Progenitor cell of endocrine pancreas (in vitro differentiated cells): ENCODE measurements at places on chromosomes 4 and X.

DNA sequence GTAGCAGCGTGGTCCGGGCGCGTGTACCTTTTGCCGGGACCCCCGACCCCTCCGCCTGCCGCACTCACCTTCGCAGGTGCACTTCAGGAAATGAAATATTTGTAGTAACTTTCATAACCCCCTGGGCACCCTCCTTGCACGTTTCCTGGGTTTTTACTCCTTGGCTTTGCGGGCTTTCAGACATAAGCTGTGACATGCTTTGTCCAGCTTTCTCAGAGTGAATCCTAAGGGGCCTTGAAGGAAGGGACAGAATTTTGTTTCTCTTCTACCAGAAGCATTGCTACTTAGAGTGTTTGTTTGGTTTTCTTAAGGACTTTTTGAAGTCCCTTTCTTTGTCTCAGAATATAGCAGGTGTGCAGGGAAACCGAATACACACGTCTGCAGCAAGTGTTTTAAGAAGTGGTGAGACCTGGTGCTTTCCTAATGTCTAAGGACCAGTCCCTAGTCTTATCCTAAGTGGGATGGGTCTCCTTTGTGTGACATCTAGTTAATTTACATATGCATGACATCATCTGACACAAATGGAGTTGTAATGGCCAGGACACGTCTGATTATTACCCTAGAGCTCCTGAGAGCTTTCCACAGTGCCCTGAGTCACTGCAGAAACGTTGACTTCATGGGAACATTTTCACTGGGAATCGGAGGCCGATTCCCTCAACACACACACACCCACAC is 1.3 kb downstream of the FAM149A start:
- no peak for DNase-seq

DNA sequence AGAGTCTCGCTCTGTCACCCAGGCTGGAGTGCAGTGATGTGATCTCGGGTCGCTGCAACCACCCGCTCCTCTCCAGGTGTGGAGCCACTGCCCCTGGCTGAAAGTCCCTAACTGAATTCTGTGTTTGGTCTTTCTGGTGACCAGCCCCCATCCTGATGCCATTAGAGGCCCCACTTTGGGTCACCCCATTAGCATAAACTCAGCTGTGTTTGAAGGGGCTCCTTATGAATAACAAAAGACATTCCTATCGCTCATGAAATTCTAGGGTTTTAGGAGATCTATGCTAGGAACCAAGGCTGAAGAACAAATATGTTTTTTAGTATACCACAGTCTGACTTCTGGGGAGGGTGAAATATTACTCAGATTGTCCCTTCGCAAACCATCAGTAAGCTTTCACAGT is 652.9 kb downstream of the ADGRL3 start:
- no peak for DNase-seq

GRCh38 chr4:147975325-147975724 is 243.4 kb downstream of the ARHGAP10 start:
- DNase-seq, result no peak

GRCh38 chr4:102687982-102688433 is 72.8 kb downstream of the MANBA start:
- DNase-seq, result no peak

- no peak for DNase-seq
Observed at GRCh38 chr4:185464183-185464582, 7.3 kb downstream of the CCDC110 start.

DNA sequence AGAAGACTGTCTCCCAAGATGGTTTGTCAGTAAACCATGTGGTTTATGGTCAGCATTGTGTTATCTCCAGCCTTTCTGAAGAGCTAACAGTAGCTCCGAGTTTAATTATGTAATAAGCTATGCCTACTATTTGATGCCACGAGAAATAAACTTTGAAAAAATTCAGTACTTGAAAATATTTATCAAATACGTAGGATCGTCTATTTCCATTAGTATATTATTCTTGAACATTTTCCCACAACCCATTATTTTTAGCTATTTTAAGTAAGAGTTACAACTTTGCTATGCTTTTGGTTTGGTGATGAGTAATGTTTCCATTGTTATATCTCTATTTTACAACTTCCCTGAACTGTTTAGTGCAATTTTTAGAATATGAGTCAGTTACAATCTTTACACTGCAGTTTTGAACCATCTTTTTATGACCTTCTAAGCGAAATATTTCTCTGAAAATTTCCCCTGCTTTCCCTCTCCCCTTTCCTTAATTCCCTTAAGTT is 44.5 kb upstream of the TRIM2 start:
- DNase-seq, result no peak

- DNase-seq, result no peak
Observed at GRCh38 chrX:107752043-107752442, 23.5 kb downstream of the TSC22D3 start.

DNA sequence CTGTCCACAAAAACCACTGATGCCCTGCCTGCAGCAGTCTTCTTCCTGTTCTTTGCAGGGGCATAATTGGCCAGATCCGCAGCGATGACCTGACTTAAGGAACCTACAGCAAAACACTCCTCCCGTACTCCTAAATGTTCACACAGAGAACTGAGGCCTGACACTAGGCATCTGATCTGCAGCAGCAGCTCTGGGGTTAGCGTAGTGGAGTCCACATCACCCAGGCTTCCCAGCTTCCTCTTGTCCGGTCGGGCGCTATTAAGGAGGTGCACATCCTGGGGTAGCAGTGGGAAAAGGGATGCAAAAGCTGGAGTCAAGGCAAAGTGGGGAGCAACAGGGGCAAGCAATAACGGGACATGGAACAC is 758 bp downstream of the SCFD2 start:
- DNase-seq, result no peak

DNA sequence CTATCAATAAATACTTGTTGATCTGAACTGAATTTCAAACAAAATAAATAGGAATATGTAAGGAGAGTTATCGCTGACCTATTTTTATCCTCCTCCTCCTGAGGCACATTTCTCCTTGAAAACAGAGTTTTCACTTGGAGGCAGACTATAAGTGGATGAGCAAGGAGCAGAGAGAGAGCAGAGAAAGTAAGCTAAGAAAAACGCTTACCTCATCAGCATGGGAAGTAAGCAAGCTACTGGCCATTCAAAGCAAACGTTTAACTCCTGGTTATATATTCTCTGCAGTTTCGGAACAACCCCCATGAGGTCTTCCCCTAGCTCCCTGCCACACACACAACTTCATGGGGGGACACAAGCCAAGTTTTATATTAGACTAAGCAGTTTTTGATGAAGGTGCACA is 13.2 kb downstream of the ZDHHC9 start:
- DNase-seq, result no peak

- no peak for DNase-seq
Observed at GRCh38 chrX:48043056-48043455, 28.4 kb downstream of the ZNF630 start.

DNA sequence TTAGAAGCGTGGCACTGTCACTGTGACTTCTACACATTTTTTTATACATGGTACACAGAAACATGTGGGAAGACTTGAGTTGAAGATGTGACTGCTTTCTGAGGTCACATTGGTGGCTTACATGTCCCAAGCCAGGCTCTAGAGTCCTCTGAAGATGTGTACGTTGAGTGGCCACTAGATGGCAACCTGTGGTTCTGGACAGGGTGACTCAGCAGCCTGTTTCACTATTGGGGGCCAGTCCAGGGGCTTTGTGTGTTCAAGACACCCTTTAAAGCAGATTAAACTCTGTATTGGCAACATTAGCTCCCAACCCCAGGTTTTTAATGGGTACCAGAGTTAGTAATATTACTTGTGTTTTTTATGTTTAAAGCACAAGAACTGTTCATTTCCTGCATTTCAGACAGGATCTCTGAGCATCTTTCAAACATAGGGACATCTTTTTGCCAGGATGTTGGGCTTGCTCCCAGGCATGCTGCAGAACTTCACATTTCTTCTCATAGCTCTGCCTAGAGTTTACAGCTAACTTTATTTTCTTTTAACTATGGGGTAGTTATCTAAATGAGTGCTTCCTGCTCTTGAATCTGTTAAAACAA is 53.0 kb downstream of the DCUN1D4 start:
- DNase-seq, result peak; percentile 38

DNA sequence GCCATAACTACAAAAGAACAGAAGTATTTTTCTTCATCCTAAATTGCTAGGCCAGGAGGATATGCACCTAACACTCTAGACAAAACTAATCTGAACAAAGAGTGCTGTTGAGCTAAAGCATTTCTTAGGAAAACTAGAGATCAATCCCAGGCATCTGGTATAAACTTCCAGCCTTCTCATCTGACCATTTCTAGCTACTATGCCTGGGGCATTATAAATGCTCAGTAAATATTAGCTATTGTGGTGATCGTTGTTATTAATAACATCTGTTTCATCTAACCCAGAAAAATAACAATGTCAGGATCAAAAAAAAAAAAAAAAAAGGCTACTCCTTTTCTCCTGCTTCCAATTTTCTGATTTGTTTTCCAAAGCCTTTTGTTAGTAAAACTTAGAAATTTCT is 7.7 kb upstream of the SLC10A6 start:
- no peak for DNase-seq

DNA sequence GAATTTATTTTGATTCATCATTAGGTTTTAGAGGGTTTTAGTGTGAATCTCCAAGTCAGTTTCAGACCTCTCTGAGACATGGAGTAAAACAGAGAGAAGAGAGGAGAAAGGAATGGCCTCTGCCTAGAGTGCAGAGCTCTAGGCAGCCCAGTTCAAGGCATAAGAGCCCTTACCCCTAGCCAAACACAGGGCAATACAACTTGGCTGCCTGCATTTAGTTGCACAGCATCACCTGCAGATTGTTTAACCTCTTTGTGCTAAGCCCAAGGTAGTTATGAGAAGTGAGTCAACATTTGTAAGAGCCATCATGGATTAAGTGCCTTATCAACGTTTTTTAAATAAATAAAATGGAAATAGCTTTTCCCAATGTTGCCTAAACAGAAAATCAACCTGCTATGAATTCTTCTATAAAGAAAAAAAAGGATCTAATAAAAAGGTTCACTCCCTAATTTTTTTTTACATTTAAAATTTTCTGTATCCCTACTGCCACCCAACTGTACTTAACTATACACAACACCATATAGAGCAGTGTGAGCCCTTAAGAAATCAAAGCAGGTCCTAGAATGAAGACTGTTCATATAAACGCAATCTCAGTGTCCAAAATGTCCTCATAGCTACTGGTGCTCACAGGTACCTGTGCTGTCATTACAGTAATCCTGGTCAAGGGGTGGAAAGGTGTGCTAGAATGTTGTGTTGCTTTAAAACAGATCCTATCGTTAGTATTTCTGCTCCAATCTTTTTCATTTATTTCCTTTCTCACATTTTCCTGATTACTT is 36.0 kb downstream of the PF4 start:
- DNase-seq, result no peak

DNA sequence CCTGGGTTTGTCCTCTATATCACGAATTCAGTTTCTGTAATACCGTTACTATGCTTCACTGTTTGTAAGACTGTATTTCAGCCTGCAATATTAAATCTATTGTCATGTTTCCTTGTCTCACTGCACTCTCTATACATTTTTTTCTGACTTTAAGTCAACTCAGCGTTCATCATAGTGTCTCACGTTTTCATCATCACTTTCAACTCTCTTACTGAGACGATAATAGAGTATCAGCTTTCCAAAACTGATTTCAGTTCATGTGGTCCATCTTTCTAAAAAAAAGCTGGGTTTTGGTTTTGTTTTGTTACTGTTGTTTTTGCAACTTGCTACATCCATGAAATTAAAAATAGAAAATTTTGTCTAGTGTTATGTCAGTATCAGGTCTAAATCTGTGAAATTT is 147.7 kb downstream of the TMEM47 start:
- DNase-seq, result no peak

- no peak for DNase-seq
Observed at GRCh38 chrX:108696690-108697089, 39.7 kb downstream of the IRS4 start.

DNA sequence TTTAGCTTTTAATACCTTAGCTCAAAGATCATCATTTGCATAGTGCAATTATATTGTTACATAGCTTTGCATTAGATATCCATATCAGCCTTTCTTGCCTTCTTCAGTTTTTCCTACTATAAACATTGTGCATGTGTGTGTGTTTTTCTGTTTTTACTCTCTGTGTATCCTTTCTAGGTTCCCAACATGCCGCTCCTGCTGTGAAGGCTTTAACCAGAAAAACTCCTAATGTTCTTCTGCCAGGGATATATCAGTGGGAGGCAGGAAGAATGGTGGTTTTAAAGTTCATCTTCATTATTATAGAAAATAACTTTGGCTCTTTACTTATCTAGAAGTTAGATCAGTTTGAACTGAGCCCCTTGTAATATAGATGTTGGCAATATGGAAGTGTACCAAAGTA is 61.2 kb downstream of the CPE start:
- DNase-seq, result no peak

GRCh38 chrX:154328646-154329045 is 33.1 kb downstream of the TKTL1 start:
- DNase-seq, result no peak

- no peak for DNase-seq
Observed at GRCh38 chr4:141801558-141801957, 165.2 kb downstream of the IL15 start.

GRCh38 chrX:29242856-29243255 is 655.6 kb downstream of the IL1RAPL1 start:
- no peak for DNase-seq

DNA sequence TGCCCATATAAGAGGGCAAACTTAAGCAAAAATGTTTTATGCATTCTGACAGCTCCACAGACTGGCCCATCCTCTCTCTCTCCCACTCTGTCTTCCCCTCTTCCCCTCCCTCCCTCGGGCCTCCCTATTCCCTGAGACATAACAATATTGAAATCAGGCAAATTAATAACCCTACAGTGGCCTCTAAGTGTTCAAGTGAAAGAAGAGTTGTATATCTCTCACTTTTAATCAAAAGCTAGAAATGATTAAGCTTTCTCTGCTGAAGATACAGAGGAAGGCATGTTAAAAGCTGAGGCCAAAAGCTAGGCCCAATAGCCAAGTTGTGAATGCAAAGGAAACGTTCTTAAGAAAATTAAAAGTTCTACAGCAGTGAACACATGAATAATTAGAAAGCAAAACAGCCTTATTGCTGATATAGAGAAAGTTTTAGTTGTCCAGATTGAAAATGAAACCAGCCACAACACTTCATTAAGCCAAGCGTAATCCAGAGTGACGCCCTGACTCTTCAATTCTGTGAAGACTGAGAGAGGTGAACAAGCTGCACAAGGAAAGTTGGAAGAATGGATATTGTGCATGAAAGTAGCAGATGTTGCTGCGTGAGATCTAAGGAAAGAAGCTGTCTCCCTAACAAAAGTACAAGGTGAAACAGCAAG is 54.9 kb downstream of the USO1 start:
- no peak for DNase-seq

GRCh38 chr4:173281406-173282255 is 52.5 kb downstream of the HMGB2 start:
- no peak for DNase-seq

DNA sequence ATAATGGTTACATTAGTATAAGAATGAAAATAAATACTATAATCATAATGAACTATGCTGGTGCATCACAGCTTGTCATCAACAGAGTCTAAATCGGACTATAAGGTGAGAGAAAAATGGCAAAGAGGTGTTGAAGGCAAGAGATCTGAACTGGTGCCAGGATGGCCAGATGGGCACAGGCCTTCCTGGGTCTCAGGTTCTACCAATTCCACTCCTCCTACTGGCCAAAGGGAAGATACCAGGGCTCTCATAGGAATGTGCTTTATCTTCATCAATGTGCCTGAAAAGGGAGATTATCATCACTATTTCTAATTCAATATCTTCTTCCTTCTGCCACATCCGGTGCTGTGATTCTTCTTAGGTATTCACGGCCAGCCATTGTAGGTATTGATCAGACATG is 107.6 kb downstream of the GASK1B start:
- DNase-seq, result no peak

GRCh38 chr4:74623041-74623440 is 171.3 kb downstream of the BTC start:
- DNase-seq, result no peak

- DNase-seq, result no peak
Observed at GRCh38 chr4:130172156-130172555, 1076.2 kb downstream of the C4orf33 start.
